Hematopoietic multipotent progenitor cell treated with erythropoietin and hydrocortisone succinate and interleukin-3 and kit ligand, for 4 days (in vitro differentiated cells): ENCODE measurements at places on chromosomes 1 and 21.

DNA sequence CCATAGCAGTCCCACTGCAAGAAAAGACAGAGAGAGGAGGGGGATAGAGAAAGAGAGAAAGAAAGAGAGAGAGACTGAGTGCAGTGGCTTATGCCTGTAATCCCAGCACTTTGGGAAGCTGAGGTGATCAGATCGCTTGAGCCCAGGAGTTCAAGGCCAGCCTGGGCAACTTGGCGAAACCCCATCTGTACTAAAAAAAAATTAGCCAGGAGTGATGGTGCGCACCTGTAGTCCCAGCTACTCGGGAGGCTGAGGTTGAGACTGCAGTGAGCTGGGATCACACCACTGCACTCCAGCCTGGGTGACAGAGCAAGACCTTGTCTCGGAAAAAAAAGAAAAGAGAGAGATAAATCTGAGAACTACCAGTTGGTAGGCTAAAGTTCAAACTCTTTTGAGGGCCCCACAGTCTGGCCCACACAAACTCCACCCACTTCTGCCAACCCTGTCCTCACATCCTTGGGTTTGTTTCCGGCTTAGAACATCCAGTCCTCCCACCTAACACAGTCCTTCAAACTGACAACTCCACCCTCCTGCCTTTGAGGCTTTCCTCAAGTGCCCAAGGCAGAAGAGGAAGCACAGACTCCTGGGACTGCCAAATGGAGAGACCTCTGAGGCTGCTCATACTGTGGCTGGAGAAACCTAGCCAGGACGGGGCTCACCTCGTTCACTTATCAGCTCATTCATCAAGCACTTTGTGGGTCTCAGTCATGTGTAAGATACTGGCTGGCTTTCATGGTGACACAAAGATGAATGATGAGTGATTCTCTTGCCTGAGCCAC, 20.1 kb downstream of the TFAP2E start:
- DNase-seq, result peak; percentile 60

DNA sequence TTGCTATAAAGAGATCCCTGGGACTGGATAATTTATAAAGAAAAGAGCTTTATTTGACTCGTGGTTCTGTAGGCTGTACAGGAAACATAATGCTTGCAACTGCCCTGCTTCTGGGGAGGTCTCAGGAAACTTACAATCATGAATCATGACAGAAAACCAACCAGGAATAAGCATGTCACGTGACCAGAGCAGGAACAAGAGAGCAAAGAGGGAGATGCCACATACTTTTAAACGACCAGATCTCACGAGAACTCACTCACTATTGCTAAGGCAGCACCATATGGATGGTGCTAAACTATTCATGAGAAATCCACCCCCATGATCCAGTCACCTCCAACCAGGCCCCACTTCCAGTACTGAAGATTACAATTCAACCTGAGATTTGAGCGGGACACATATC, 49.8 kb upstream of the RCC1 start:
- peak; percentile 77 for DNase-seq

DNA sequence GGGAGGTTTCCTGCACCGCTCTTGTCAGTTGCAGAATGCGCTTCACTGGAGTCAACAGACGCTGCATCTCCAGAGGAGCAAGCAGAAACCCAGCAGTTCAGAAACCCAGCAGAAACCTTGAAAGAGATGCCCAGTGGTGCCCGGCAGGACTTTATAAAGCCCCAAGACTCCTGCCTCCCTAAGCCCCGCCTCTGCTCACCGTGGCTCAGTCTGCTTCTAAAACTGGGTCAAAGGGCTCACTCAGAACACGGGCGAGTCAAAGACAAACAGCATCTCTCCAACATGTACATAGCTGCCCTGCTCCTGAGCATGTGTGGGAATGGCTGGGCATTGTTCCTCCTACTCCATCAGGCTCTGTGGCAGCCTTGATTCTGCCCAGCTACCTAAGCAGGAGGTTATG, at the start of gene HMGCS2:
TSS of gene HMGCS2 (minus strand) at position 128 of the 400 bp plus-strand sequence. CDS start at position 67, 61 bp downstream.
- DNase-seq, result no peak

DNA sequence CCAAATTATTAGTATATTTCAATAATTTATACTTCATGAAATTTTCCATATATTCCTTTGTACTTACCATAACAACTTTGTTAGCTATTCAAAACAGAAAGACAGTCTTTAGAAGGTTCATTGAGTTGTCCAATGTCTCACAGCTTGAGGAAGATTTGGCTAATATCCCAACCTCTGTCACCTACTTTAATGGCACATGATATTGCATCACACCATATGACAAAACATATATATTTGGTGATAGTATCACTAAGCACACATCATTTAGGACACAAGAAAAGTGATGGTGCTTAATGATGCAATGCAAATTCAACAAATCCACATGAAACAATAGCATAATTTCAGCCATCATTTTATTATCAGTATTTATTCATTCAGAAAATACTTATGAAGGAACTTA, 122.0 kb upstream of the BRINP3 start:
- no peak for DNase-seq

DNA sequence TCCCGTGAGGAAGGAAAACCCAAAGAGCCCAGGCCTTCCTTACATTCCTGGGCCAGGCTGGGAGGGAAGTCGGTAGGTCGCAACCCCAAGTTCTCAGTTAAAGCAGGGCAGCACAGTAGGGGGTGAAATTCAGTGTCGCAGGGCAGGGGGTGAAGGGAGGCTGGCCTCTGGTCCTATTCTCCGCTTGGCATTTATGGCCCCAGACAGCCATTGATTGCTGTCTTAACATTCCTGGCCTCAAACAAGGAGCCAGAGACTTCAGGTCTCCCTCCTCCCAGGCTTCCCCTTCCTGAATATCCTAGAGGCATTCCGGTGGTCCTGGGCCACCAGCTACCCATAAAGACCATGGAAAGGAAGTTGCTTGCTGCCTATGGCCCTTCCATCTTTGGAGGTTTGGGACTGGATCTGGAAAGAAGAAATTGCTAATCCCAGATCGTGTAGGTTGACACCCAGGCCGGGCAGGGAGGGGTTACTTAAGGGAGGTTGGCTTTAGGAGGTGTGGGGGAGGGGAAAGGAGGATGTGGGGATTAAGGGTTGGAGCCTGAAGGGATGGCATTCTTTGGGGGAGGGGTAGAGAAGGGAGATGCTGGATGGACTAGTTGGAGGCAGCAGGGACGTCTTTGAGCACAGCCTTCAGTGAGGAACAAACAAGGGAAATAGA, 1.7 kb downstream of the LIN28A start:
- no peak for DNase-seq
